Hematopoietic multipotent progenitor cell (in vitro differentiated cells): ENCODE measurements at places on chromosomes 4 and X. TPM values are rescaled to one million over a fixed set of nuclear protein-coding genes. Genes with fewer than 3 reads are reported as not detected.

DNA sequence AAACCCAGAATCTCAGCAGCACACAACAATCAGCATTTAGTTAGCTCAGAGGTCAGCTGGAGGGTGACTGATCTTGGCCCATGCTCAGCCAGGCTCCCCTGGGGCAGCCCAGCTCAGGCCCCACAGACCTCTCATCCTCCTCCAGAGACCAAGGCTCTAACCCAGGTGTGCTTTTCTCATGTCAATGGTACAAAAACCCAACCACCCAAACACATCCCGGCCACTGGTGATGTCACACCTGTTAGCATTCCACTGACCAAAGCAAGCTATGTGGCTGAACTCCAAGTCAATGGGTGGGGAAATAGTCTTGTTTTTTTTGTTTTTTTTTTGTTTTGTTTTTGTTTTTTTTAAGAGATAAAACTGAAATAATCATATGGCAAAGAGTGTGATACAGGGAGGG, 77.5 kb downstream of the CYTL1 start:
- no peak for DNase-seq

- DNase-seq = no peak
Observed at GRCh38 chr4:72319601-72320021, 249.4 kb downstream of the ADAMTS3 start.

DNA sequence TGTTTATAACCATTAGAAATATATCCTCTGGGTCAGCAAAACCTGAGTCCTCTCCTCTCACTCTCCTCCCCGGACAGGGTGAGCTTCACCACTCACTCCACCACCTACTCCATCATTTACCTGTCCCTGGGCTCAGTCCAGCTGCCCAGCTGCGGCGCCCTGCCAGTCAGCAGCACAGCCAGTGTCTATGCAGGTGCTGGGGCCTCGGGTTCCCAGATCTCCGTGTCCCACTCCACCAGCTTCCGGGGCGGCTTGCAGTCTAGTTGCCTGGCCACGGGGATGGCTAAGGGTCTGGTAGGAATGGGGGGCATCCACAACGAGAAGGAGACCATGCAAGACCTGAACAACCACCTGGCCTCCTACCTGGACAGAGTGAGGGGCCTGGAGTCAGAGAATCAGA, 662.2 kb upstream of the ACTRT1 start:
- no peak for DNase-seq

- no peak for DNase-seq
Observed at GRCh38 chr4:141896687-141897086, 260.3 kb downstream of the IL15 start.

DNA sequence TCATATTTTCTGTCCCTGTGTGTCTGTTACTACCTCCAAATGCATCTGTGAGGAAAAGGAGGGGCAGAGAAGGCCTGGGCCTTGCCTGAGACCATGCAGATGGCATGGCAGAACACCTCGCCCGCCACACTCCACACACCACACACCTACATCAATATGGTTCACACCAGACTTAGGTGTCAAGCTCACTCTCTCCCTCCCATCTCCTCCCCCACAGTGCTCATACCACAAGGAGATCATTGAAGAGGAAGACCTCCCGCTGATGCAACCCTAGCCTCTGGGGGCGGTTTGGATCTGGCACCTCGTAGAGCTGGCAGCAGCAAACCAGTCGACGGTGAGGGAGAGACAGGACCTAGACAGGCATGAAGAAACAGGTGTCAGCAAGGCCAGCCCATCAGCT, 16.6 kb upstream of the KDM5C start:
- no peak for DNase-seq

- no peak for DNase-seq
Observed at GRCh38 chr4:26839534-26839951, 21.1 kb upstream of the STIM2 start.

- no peak for DNase-seq
Observed at GRCh38 chrX:11666164-11666563, 444 bp upstream of the ARHGAP6 start.

GRCh38 chrX:44948406-44948805, 75.4 kb downstream of the KDM6A start:
- DNase-seq = no peak

DNA sequence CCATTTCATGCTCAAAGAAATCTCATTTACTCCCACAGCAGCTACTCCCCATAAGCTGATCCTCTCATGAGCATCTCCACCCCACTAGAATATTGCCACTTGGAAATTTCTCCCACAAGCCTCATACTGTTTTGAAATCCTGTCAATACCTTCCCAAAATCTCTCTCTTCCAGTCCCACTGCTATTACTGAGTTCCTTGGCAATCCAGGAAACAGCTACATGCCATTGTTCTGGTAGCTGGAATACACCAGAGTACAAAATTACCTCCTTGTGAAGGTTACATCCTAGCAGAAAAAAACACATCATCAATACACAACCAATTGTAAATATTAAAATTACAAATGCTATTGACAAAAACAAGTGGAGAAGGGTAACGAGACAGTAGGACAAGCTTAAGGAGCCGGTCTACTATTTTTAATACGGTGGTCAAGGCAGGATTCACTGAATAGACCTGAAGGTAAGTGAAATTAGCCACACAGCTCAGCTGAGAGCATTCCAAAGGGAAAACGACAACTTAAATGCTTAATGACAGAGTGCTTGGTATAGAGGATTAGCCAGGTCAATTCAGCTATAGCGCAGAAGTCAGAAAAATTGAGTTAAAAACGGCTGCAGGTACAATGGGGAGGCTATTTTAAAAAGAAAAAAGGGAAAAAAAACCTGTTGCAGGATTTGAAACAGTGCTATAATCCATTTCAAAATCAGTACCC, 6.4 kb downstream of the RPL9 start:
- no peak for DNase-seq

GRCh38 chrX:39772057-39772832, 325.5 kb downstream of the BCOR start:
- DNase-seq = peak; percentile 76

- no peak for DNase-seq
Observed at GRCh38 chr4:78753091-78753490, 23.1 kb upstream of the BMP2K start.

DNA sequence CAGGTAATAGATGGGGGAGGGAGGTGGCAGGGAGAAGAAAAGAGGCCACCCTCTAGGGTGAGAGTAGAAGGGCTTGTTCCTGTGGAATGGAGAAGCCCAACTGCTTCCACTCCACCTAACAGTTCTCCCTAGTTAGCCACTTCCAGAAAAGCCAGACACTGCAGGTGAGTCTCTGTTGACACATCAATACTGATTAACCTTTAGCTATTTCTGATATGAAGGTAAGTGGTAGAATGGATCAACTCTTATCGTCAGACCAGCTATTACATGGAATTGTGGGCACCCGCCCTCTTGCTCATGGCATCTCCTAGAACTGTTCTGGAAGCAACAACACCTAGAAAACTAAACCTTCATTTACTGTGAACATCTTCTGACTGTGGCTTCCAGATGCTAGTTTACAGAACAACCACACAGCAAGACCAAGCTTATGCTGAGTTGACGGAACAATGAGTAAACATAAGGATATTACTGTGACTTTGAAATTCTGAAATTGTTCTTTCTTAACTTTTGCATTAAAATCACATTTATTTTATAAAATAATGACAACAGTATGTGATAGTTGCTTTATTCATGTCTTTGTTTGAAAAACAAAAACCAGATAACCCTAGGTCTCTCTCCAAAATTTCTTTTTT, 44.7 kb downstream of the ANXA3 start:
- no peak for DNase-seq

GRCh38 chr4:27289704-27290103, 429.1 kb downstream of the STIM2 start:
- no peak for DNase-seq

GRCh38 chr4:167842487-167842886, 249.8 kb upstream of the ANXA10 start:
- no peak for DNase-seq

DNA sequence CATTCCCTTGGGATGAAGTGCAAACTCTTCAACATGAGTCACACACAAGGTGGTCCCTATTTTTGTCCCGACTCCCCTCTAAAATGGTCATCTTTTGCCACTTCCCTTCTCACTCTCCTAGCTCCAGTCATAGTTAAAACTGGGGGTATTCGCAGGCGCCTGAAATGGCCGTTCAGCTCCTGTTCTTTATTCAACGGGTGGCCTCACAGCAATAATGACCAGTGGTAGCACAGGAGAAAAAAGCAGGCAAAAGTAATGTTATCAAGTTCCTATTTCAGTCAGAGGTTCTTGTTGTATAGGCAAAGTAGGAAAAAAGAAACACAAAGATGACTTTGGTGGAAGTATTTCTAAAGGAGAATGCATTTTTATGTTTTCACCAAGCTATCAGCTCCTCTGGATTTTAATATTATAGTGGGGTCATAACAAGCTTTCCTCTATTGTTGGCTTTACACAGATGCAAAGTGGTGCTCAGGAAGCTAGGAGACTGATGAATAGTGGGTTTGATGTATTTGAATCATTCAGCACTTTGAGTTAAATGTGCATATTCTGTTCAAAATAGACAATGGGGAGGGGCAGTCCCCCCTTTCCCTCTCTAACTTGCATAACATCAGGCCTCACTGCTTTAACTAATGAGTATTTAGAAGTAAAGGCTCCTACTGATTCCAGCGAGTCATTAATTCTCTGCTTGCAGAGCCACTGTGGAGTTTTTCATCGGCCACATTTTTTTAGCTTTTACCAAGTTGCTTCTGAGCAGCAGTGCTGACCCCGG, 171.2 kb upstream of the NDP start:
- no peak for DNase-seq

DNA sequence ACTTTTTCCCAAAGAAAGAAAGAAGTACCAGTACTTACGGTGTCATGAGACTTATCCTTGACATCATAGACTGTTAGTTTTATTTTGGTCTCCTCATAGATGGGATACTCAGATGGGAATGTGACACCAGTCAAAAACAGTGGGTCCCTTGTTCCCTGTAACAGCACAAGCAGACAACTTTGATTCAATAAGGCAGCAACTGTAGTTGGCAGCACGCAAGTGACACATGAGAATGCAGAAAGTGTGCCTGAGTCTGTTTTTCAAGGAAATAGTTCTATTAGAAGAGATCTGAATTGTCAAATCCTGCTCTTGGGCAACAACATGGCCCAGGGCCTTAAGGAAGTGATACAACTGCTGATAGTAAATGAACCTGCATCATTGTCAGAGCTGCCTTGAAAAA, 443.2 kb downstream of the INPP4B start:
- DNase-seq = no peak

GRCh38 chr4:62344474-62344873, 1144.3 kb downstream of the ADGRL3 start:
- DNase-seq = no peak

DNA sequence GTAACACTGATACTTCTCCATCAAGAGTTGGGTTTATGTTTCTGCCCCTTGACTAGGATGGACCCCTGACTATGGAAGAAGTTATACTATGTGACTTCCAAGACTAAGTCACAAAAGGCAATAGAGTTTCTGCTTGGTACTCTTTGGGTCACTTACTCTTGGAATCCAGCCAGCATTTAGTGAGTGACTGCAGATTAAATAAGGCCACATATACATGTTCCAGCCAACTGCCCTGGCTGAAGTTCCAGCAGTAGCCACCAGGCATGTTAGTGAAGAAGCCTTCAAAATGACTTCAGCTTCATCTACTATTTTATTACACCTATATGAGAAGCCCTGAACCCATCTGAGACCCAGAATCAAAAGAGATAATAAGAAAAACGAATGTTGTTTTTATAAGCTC, 524.0 kb downstream of the DMD start:
- DNase-seq = no peak

DNA sequence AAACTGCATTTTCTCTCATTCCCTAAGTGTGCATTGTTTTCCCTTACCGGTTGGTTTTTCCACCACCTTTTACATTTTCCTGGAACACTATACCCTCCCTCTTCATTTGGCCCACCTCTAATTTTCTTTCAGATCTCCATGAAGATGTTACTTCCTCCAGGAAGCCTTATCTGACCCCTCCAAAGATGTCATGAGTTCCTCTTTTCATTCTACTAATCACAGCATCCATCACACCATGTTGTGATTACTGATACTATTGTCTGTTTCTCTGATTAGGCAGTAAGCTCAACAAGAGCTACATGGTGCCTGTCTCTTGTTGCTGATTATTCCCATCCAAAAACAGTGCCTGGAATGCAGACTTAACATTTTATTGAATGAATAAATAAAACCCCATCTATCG, 2.9 kb upstream of the AFP start:
- peak; percentile 3 for DNase-seq

GRCh38 chrX:72392042-72392441, 86.3 kb upstream of the CITED1 start:
- DNase-seq = no peak

DNA sequence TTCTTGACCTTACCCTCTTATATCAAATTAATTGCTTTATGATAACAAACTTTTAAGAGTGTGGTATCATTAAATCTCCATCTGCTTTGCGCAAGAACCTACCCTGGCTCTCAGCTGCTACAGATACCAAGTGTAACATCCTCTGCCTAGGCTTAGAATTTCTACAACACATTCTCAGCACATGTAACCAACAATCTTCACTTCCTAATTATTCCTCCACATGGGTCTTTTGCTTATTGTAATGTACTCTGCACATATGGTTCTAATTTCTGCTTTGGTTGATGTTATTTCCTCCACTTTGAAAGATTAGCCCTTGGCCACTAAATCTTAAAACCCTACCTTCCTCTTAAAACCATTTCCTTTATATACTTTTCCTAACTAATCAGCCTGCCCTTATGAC, 242.4 kb downstream of the ARHGAP24 start:
- no peak for DNase-seq

FGF5 gene
- not detected for total RNA-seq

IL1RAPL1 gene
- under 0.01 TPM for total RNA-seq

SYP gene
- 2.4 TPM for total RNA-seq

GPR50 gene
- not detected for total RNA-seq

GASK1B gene
- total RNA-seq = 3.5 TPM

MAGEA4 gene
- total RNA-seq = not detected

RAB41 gene
- total RNA-seq = not detected

ARHGAP24 gene
- total RNA-seq = 0.27 TPM

KCND1 gene
- 3.0 TPM for total RNA-seq
